Thyroid gland (tissue), 4 donors: ENCODE measurements at places on chromosomes 11 and 22. TPM values are rescaled to one million over a fixed set of nuclear protein-coding genes. Genes with fewer than 3 reads are reported as not detected.

DNA sequence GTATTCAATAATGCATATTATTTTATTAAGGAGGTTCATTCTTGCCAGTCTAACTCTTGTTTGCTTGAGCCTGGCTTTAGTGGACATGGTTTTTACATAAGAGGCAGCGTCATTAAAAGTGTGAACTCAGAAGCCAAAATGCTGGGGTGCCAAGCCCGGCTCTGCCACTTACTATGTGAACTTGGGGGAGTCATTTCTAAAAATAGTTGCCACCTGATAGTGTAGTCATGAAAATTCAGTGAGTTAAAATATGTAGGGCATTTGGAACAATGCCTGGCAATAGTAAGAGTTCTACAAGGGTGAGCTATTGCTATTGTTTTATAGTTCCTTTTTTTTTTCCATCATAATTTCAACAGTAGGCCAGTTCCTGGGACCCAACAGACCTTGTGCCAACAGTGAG lies 49.9 kb downstream of the TENM4 start:
- no peaks in the 10 kb centered on the region for H3K27me3 ChIP-seq
- DNase-seq, result no peak
- no peak overlapping the region for H3K27ac ChIP-seq
- peaks cover 5% of the 10 kb centered on the region for H3K4me1 ChIP-seq

GRCh38 chr11:3155691-3156258 lies 9.3 kb downstream of the OSBPL5 start:
- no peak for DNase-seq
- no peak overlapping the region for H3K4me3 ChIP-seq
- H3K4me1 ChIP-seq, result peaks cover 21% of the 10 kb centered on the region
- H3K27me3 ChIP-seq, result no peaks in the 10 kb centered on the region
- no peak overlapping the region for H3K27ac ChIP-seq
- H3K36me3 ChIP-seq, result no peaks in the 10 kb centered on the region

GRCh38 chr22:23262518-23263332 lies 82.4 kb downstream of the BCR start:
- H3K4me1 ChIP-seq, result peaks cover 40% of the 10 kb centered on the region
- peaks cover 10% of the 10 kb centered on the region for H3K36me3 ChIP-seq
- H3K27ac ChIP-seq, result peak overlapping the region; percentile 28
- no peak for DNase-seq

- no peak for DNase-seq
- H3K4me3 ChIP-seq, result no peak overlapping the region
- H3K4me1 ChIP-seq, result peaks cover 12% of the 10 kb centered on the region
- no peaks in the 10 kb centered on the region for H3K36me3 ChIP-seq
- H3K27me3 ChIP-seq, result peaks cover 4% of the 10 kb centered on the region
Observed at GRCh38 chr22:49997251-49997599, 15.3 kb downstream of the IL17REL start.

GRCh38 chr11:134512061-134512460 lies 100.0 kb upstream of the B3GAT1 start:
- H3K27ac ChIP-seq, result no peak overlapping the region
- no peak overlapping the region for H3K4me3 ChIP-seq
- no peaks in the 10 kb centered on the region for H3K36me3 ChIP-seq
- no peaks in the 10 kb centered on the region for H3K27me3 ChIP-seq

DNA sequence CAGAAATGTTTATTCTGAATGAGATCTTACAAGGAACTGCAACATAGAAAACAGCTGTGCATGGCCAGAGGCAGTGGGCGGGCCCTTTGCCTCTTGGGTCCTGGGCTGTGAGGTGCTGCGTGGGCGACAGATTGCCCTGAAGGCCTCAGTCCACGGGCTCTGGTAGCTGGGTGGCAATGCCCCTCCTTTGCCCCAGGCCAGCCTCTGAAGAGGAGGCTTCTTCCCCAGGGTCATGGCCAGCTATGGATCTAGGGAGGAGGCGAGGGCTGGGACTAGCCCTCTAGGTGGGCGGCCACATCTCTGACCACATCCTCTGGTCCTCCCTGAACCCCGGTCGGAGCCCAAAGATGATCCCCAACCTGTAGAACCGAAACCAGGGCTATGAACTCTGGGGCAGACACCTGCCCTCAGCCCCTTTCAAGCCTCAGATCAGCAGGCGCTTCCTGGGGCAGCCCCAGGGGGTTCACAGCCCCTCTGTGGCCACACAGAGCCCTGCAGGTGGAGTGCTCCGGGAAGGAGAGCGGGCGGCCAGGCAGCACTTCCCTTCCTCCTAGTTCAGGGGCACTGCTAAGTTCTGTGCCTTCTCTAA lies 6.6 kb upstream of the CDC42BPG start:
- no peak overlapping the region for H3K4me3 ChIP-seq
- no peak overlapping the region for H3K27ac ChIP-seq
- no peak for DNase-seq
- peaks cover 4% of the 10 kb centered on the region for H3K4me1 ChIP-seq
- peaks cover 12% of the 10 kb centered on the region for H3K36me3 ChIP-seq

KCNJ4 gene
- not detected for total RNA-seq

GRCh38 chr11:10443721-10444235 lies 11.3 kb upstream of the AMPD3 start:
- H3K27me3 ChIP-seq, result no peaks in the 10 kb centered on the region
- no peak for DNase-seq
- no peak overlapping the region for H3K27ac ChIP-seq

DNA sequence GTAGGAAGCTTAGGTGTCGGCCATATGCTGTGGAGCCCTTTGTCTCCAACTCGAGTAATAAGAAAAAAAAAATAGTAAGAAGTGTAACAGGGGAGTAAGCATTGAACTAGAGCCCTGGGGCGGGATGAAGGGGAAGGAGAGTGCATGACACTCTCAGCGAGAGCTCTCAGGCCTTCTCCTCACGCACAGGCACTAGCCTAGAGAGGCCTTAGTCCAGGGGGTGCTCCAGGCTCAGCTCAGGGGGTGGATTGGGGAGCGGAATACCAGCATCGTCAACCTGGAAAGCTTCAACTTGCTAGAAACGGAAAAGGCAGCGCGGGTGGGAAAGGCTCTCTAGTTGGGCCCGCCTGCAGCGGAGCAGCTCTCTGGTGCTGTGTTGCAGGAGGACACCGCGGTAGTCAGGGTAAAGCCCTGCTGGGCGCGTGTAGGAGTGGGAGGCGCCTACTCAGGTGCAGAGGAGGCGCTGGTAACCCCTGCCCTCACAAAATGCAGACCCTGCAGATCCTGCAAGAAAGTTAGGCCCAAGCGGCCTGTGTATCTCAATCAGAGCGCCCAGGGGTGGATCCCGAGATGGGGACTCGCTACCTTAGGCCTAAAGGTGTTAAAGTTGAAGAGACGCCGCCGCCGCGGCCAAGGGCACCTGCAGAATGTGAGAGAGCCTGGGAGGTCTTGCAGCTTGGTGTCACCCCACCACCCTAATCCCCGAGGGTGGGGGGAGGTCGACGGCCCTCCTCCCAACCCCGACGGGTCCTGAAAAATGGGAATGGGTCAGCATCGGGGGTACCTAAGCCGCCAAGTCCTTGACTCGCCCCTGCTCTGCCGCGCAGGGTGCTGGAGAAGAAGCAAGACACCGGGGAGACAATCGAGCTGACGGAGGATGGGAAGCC lies 2.8 kb downstream of the SLC17A6 start:
- H3K4me3 ChIP-seq, result no peak overlapping the region
- no peaks in the 10 kb centered on the region for H3K4me1 ChIP-seq
- no peak overlapping the region for H3K27ac ChIP-seq
- H3K27me3 ChIP-seq, result peaks cover 12% of the 10 kb centered on the region

DNA sequence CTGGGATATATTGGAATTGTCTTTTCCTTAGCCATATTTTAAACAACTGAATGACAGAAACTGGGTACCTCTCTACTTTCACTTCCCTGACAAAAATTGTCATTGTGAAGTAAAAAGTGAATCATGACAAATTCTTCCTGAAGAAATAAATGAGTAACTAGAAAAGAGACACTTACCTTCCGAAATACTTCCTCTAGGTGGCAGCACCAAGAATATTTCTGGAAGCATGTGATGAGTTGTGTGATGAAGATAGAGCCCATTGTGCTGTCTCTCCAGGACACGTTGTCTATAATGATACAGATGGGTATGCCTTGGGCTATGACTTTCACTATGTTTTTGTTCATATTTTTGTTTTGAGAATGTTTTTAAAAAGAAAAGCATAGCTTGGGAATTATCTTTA lies 21.5 kb downstream of the CASP4 start:
- peaks cover 4% of the 10 kb centered on the region for H3K36me3 ChIP-seq
- no peaks in the 10 kb centered on the region for H3K4me1 ChIP-seq
- no peak overlapping the region for H3K4me3 ChIP-seq
- no peak overlapping the region for H3K27ac ChIP-seq
- DNase-seq, result no peak

SUSD2 gene
- 16.2 TPM for total RNA-seq

DNA sequence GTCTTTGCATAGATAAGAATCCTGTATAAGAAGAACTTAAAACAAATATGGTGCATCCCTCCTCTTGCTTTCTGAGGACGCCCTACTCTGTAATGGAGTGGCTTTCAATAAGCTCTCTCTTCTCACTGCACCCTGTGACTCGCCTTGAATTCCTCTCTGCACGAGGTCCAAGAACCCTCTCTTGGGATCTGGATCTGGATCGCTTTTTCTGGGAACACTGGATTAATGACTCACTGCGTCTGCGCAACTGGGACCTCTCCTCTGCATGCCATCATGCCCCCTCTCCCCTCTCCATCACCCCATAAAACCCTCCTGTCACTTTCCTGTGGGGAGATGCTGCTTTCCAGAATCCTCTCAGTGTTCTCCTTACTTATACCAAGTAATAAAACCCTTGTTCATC lies 15.1 kb upstream of the CABP2 start:
- no peak overlapping the region for H3K27ac ChIP-seq
- H3K4me3 ChIP-seq, result no peak overlapping the region
- no peaks in the 10 kb centered on the region for H3K4me1 ChIP-seq

DNA sequence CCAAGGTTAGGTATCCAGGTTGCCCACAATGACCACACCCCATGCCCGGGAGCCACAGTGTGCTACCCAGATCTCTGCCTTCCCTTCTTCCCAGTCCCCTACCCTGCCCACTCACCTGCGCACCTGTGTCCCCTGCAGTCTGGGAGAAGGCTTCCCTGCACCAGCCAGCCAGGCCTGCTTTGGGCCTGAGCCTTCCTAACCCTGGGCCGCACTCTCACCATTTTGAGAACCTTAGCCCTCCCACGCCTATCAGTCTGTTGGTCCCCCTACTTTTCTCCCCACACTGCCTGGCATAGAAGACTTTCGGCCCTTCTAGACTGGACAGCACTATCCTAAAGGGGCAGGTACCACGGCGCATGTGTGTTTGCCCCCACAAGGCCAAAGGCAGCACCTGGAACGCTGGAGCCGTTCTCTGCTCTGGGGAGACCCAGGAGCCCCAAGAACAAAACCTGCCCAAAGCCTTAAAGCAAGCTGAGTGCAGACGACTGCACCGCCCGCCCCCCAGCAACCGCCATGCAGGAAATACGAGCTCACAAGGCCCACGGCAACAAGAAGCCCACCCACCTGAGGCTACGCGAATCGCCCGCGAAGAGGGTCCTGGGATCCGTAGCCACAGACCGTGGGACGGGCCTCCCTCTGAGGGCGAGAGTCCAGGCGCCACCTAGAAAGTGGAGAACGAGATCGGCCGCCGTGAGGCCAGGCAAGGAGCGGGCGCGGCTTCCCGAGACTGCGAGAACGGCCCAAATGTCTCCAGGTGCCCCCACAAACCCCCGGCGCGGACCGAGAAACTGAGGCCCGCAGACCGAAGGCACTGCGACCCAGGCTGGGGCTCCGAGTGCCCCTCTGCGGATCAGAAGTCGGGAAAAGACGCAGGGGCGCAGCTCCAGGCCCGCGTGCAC lies 546 bp downstream of the GNB1L start:
- peaks cover 54% of the 10 kb centered on the region for H3K4me1 ChIP-seq
- H3K27ac ChIP-seq, result peak overlapping the region; percentile 74
- H3K36me3 ChIP-seq, result peaks cover 10% of the 10 kb centered on the region
- no peak for DNase-seq
